ENCODE measurements at places on chromosomes 13 and 19.

DNA sequence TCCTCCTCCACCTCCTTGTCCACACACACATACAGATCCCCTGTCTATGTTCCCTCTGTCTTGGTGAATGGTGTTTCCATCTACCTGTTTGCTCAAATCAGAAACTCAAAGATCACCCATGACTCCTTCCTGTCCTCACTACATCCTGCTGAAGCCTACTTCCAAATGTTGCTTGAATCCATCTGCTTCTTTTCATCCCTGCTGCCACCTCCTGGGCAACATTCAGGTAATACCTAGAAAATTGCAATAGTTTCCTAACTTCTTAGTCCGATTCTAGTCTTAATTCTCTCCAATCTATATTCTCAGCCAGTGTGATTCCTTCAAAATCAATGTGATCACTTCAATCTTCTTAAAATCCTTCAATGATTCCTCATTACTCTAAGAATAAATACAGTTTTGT, 155.5 kb upstream of the STARD13 start:
- DNase-seq, result no peak

GRCh38 chr13:22839603-22840530, 340.9 kb upstream of the SGCG start:
- DNase-seq, result no peak

GRCh38 chr19:31883296-31883990, 462.0 kb upstream of the ZNF507 start:
- no peak for DNase-seq

GRCh38 chr13:66559093-66559492, 671.0 kb downstream of the PCDH9 start:
- no peak for DNase-seq

GRCh38 chr13:22148187-22148586, 477.3 kb downstream of the FGF9 start:
- DNase-seq, result no peak

Measured in GOT3 (cell line).